ENCODE measurements at places on chromosomes 12 and 14.

- DNase-seq, result no peak
Measured at GRCh38 chr14:44812672-44813071, 149.1 kb downstream of the KLHL28 start.

- no peak for DNase-seq
Measured at GRCh38 chr14:56040121-56040520, 78.1 kb upstream of the PELI2 start.

GRCh38 chr12:123516216-123516780 lies 17.2 kb downstream of the RILPL1 start:
- no peak for DNase-seq

- DNase-seq, result no peak
Measured at GRCh38 chr12:12791756-12792369, 6.4 kb downstream of the APOLD1 start.

DNA sequence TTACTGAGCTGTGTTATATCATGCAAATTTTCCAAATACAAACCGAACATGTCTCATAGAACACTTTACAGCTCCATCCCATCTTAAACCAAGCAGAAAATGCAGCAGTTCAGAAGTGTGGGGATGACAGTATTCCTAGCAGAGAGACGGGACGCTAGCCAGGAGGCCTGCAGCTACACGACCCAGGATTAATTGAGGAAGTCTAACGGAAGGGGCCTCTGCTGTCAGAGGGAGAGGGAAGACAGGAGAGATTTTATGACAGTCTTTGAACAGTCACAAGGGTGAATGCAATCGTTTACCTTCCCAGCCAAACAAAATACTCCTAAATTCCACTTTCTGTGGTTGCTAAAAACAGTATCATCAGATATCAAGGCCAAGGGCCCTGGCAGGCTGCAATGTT lies 261.9 kb downstream of the TMEM132D start:
- no peak for DNase-seq

DNA sequence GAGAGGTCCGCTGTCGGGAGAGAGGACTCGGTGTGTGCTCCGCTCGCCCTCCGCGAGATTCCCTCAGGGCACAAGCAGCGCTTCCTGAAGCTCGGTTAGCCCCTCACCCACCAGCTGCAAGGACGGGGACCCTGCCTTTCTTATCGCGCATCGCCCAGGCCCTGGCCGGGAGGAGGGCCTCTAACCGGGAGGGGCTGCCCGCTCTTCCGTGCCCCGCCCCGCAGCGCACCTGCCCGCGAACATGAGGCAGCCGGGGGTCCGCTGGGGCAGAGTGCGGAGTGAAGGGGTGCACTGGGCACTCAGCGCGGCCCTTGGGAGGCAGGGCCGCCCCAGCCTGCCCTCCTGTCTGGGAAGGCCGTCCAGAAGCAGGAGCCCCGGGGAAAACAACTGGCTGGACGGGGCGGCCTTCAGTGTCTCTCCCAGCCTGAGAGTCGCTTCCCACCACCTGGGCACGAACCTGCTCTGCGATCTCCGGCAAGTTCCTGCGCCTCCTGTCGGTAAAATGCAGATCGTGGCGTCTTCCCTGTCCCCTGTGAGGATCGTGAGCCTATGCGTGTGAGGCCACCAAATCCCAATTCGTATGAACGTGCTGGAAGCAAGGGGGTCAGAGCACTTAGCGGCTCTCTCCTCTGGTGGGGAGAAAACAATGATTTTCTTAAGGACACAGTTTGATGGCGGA lies 28.0 kb upstream of the ADIPOR2 start:
- no peak for DNase-seq
